ENCODE measurements at places on chromosomes 5 and 9.

DNA sequence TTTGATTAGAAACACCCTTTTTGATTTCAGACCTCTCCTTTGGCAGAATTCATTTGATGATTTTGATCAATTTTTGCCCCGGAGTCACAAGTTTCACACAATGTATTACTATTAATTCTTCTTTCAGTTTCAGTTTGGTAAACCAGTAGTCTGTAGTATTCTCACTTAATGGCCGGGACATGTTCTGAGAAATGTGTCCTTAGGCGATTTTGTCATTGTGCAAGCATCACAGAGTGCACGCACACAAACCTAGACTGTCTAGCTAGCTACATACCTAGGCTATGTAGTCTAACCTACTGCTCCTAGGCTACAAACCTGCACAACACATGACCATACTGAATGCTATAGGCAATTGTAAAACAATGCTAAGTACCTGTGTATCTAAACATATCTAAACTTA lies 662.5 kb downstream of the IRX1 start:
- no peak for DNase-seq

DNA sequence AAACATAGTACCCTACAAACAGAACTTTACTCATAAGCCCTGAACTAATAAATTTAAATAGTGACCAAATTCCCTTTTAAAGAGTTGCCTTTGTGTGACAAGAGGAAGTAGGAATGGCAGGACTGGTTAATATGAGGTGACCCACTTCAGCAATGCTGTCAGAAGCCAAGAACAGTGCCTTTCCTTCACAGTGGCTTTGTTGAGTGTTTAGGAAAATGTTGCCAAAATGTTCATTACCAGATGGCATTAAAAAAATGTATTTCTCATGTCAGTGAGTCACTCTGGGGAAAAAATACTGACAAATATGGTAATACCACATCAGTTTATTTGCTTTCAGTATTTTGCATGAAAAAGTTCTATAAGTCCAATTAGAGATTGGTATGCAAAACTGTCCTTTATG lies 103.3 kb downstream of the DIRAS2 start:
- DNase-seq = peak; percentile 26

DNA sequence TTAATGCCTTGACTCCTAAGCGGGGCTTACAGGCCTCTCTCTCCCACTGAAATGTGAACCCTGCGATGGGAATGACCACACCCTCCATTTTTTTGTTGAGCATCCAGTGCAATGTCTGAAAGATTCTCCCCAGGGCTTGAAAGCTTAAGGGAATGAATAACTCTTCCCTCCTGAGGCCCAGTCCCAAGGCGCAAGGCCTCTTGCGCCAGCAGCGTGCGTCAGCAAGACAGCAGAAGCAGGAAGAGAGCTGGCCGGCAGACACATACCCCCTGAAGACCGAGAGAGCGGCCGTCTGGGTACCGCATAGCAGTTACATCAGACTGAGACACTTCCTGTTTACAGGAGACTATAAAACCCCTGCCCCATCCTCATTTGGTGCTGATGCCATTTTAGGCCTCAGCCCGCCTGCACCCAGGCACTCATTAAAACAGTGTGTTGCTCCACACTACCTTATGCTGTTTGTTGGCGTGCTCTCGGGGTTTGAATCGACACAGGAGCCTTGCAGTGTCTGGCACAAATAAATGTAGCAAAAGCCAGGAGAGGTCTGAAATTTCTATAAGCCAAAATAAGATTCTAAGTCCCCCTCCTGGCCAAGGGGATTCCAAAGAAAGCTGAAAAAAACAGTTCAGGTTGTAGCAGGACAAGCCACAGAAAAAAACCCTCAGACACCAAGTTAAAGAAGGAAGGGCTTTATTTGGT lies 62.3 kb downstream of the GDNF start:
- DNase-seq = no peak

GRCh38 chr9:92612292-92612691 lies 57.6 kb downstream of the IPPK start:
- DNase-seq = no peak

GRCh38 chr9:129476821-129477611 lies 143.9 kb downstream of the C9orf50 start:
- no peak for DNase-seq

DNA sequence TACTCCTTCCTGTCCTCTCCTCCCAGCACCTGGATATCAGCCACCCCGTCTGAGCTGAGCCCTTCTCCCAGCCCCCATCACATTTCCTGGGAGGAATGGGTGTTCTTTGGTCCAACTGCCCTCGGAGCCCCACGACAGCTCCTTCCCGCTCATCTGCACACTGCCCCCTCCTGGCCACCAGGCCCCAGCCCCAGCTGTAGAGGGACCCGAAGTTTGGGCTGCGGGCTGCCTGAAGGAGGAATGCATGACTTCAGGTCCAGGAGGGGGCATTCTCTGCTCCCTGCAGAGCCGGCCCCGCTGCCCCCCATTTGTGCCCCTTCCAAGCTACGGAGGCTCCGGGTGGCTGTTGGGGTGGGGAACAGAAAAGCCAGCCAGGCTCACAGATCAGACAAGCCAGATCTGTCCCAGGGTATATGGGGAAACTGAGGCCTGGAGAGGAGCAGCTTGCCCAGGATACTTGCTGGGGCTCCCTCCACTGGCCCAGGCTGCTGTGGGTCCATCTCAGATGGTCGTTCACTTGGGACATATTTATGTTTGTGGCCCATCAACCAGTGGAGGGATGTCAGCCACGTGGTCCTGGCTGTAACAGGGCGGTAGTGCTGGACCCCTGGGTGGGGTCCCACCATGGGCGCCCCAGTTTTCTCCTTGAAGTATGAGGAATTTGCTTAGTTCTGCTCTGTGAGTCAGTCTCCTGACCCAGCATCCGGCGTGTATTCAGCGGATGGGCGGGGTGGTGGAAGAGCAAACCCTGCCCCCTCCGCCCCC lies 33.1 kb downstream of the DAB2IP start:
- no peak for DNase-seq

GRCh38 chr9:81245254-81245956 lies 443.9 kb downstream of the TLE1 start:
- no peak for DNase-seq

- no peak for DNase-seq
Observed at GRCh38 chr5:151233616-151234085, 9.8 kb upstream of the CCDC69 start.

GRCh38 chr5:141680751-141681201 lies 1.3 kb downstream of the ARAP3 start:
- DNase-seq = no peak

GRCh38 chr5:122385286-122385685 lies 73.2 kb downstream of the SNCAIP start:
- no peak for DNase-seq

DNA sequence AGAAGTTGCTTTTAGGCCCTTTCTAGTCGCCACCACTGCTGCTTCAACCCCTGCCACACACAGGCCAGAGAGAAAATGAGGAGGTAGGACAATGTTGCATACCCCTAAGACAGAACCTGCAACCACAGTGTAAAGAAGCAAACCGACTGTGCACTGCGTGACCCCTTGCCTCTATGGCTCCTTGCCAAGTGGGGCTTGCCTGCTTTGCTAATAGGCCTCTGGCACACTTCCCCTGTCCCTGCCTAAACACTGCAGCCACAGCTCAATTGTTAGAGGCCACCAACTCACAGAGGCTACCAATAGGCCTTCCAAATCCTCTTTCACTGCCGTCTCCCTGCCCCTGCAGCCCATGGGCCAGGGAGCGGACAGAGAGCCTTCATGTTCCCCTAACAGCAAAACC lies 280.1 kb downstream of the CDH10 start:
- DNase-seq = no peak

DNA sequence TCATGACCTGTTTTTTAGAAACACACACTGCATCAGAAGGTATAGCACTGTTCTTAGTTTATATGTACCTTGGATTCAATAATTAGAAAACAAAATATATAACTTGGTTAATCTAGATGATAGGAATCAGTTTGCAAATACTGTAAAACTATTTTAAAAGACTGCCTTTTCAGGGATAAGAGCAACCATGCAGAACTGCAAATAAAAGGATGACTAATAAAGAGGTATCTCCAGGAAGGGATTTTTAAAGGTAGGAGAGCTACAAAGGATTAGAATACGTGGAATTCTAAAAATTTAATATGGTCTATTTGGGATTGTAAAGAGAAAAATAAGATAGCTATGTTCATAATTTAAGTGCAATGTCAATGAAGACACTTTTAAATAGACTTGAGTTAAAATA lies 9.4 kb downstream of the GABRA1 start:
- DNase-seq = no peak

Measured in NCI-H2171 (cell line).